ENCODE measurements at places on chromosomes 7 and 10.

DNA sequence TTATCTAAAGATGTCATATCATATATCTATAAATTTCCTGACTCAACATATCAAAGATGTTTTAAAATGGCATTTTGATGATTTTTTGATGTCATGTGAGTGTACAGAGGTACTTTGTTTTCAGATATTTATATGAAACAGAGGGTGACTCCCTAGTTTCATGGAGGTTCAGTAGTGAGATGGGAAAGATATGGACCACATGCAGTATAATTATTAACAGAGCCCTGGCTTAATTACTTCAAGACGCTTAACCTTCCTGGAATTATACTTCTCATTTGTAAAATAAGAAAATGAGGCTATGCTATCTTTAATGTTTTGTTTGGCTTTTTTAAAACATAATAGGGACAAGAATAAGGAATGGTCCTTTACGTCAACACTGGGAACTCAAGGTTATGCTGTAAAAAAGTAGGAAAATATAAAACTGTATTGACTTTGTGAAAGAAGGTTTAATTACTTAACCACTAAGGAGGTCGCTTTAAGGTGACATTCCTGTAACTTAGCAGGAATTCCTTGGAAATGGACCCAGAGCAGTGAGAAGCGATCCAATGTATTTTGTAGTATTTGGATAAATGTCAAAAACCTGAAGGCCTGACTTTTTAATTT is 821.0 kb upstream of the IGFBP3 start:
- no peak for DNase-seq

- no peak for DNase-seq
Observed at GRCh38 chr7:100942045-100942774, 7.1 kb upstream of the MUC3A start.

- no peak for DNase-seq
Observed at GRCh38 chr7:46568420-46569132, 647.5 kb upstream of the IGFBP3 start.

DNA sequence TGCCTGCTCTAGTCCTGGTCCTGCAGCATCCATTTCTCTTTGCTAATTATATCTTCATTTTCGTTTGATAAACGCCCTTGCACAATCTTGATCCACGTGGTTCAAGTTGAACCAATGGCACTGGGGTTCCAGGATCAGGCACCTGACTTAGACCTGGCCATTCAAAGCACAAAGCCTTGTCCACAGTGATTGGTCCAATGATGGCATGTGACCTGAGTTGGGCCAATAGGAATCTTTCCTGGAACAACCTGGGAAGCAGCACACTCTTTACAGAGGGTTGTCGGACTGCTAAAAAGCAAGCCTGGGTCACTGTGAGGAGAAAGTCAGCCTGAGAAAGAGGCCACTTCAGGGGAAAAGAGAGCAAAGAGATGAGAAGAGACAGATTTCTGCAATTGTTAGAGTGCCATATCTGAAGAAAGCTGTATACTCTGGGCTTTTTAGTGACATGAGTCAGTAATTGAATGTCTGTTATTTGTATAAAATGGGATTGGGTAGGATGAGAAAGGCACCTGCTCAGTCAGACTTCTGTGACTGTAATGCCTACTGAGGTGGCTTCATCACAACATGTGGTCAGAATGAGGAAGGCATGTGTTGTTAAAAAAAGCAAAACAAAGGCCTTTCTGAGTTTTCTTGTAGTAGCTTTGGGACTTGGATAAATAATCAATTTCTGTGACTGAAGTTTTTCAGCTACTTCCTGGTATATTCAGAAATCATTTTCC is 4.4 kb upstream of the STEAP4 start:
- DNase-seq, result no peak

DNA sequence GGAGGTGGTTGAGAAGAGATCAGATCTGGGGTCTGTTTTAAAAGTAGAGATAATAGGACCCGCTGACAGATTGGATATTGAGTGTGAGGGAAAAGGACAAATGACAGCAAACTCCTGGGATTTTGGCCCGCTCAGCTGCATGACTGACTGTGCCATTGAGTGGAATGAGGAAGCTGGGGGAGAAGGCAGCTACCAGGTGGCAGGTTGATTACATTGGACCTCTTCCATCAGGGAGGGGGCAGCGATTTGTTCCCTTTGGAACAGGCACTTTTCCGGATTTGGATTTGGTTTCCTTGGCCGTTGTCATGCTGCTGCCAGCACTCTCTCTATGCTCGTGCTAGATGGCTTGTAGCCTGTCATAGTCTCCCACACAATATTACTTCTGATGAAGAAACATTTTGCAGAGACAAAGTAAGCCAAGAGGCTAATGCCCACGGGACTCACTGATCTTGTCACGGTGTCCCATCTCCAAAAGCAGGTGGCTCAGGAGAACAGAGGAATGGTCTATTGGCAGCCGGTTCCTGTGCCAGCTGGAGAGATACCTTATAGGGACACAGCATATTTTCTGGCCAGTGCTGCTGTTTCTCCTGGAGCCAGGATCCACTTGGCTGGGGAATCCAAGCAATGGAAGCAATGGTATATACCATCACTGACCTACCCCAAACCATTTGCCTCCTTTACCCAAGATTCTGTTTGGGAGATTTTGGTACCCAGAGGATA is 69.1 kb upstream of the WAC start:
- DNase-seq, result no peak
